Right renal pelvis (tissue), 4 donors: ENCODE measurements at places on chromosomes 12 and 14. TPM values are rescaled to one million over a fixed set of nuclear protein-coding genes. Genes with fewer than 3 reads are reported as not detected.

The CMKLR1 gene
- 5.3 TPM for polyA plus RNA-seq

The BCL2L14 gene
- polyA plus RNA-seq: 0.97 TPM

The GLI1 gene
- polyA plus RNA-seq: 22.4 TPM

The CCDC197 gene
- polyA plus RNA-seq: not detected

The ATXN7L3B gene
- polyA plus RNA-seq: 90.4 TPM

The NTF3 gene
- 5.3 TPM for polyA plus RNA-seq

DNA sequence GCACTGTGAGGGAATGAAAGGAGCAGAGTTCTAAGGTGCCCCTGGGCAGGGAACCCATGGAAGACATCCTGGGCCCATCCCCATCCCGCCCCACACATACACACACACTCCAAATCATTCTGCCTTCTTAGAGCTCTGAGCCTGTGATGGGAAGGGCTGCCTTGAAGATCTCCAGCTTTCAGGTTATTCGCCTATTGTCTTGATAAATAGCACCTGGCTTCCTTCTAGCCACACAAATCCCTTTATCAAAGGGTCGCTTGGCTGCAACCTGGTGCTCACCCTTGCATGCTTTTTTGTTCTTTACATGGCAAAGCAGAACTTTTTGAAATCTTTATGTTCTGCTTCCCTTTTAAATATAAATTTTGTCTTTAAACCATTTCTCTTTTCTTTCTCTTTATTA is 112.2 kb upstream of the TMTC1 start:
- no peak for DNase-seq

GRCh38 chr12:65522956-65523860 is 244.7 kb downstream of the MSRB3 start:
- no peak for DNase-seq

- DNase-seq: no peak
These were observed 77.4 kb upstream of the REP15 start for GRCh38 chr12:27618836-27619235.

DNA sequence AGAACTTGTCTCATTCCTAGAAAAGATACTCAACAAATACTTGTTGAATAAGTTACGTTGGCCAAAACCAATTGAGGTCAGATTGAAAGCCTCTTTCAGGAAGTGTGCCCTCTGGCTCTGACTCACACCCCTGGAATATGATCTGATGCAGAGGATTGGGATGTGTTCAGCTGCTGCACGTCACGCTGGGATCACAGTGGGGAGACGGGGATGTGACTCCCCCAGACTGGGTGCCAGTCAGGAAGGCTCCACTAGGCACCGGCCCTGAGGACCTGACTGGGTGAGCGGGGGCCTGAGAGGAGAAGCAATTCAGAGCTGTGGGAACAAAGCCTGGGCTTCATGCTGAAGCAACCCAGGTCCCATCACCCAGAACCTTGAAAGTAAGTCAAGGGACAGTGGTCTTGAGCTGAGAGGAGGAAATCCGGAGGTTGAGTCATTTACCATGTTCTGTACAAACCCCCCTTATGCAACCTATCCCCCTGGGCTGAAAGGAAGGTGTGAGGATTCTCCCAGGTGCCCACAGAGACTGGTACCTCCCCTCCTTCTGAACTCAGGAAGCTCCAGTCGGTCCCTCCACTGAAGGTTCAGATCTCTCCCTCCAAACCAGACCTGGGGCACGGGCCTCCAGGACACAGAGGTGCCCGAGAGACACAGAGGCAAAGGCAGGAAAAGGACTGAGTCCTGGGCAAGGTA is 3.9 kb downstream of the CEBPE start:
- no peak for DNase-seq

GRCh38 chr14:102731101-102731870 is 46.0 kb upstream of the TRAF3 start:
- DNase-seq: no peak

GRCh38 chr12:76680940-76681339 is 83.0 kb upstream of the ZDHHC17 start:
- DNase-seq: no peak

- peak; percentile 45 for DNase-seq
These were observed 56.4 kb downstream of the PITPNM2 start for GRCh38 chr12:123094349-123095077.

DNA sequence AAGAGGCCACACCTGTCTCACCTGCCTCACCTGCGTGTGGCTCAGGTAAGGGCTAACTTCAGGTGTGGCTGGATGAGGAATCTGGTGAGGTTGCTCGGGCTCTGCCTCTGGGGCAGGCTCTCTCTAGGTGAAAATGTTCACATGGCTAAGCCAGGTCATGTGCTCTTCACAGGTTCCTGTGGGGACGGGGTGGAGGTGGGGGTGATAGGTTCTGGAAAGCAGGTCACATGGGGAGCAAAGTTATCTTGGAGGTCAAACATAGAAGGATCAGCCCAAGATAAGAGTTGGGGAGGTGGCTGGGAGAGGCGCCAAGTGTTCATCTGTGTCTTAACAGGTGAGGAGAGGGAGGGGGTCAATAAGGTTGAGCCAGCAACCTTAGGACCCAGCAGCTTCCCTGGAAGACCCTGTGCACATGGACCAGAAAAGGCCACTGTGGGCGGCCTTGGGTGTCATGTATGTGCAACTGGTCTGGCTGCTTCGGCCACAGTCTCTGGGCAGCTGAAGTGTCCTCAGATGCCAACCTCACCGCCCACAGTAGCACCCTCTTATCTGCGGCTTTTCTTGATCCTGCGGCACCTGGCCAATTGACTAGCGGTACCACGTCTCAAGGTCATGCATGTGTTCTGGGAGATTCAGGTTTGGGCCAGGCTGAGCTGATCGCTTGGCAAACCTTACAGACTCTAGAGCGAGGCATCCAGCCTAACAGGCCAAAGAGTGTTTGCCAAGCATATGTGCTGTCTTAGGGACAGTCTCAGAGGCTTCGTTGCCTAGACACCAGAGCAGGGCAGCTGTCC is 60.5 kb downstream of the CACNA1C start:
- no peak for DNase-seq

- no peak for DNase-seq
These were observed 9.2 kb upstream of the KRT73 start for GRCh38 chr12:52627395-52628110.

GRCh38 chr12:51471111-51471864 is 46.7 kb downstream of the SLC4A8 start:
- no peak for DNase-seq

- DNase-seq: no peak
These were observed 121.7 kb upstream of the FUT8 start for GRCh38 chr14:65290830-65291229.

- DNase-seq: no peak
These were observed 87.9 kb downstream of the SRRM4 start for GRCh38 chr12:119069147-119069642.

DNA sequence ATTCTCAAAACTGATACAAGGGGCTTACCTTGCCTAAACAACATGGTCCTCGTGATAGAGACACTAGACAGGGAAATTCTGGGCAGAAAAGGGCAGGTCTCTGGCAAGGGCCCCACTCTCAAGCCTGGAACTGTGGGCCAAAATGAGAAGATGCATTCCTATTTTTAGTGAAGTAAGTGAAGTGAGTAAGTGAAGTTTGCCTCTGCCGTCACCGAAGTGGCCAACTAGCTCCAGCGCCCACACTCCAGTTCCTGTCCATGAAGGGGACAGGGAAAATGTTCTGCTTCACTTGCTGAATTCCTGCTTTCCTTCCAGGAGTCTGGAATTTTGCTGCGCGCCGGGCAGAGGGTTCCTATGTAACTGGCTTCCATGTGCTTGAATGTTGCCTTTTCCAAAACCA is 1035.6 kb upstream of the TMEM132C start:
- DNase-seq: no peak

GRCh38 chr14:38078393-38078792 is 129.3 kb upstream of the SSTR1 start:
- no peak for DNase-seq

GRCh38 chr14:92254786-92255185 is 68.2 kb upstream of the SLC24A4 start:
- peak; percentile 43 for DNase-seq

- no peak for DNase-seq
These were observed 7.9 kb downstream of the DYNC1H1 start for GRCh38 chr14:101972126-101972866.

- DNase-seq: no peak
These were observed 8.7 kb downstream of the NT5DC3 start for GRCh38 chr12:103832048-103832997.

GRCh38 chr14:39175445-39176262 is 600 bp downstream of the PNN start:
- DNase-seq: no peak

DNA sequence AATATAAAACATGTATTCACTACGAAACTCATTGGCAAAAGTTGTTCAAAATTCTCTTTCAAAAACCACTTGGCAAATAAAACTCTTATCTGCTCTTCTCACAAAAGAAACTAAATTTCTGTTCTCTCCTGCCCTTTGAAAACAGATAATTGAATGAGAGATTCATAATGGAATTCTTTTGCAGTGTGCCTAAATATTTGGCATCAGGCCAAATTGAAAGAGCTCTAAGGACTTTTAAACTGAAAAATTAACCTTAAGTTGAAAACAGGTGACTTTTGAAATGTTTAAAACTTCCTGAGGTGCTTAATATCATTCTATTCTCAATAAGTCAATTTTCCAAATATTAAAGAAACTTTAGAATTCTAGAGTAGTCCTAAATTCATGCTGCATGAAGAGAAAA is 136.4 kb downstream of the FSCB start:
- no peak for DNase-seq

- no peak for DNase-seq
These were observed 82.6 kb downstream of the LRRC74A start for GRCh38 chr14:76908834-76909233.
